ENCODE measurements at places on chromosomes 6 and 20.

DNA sequence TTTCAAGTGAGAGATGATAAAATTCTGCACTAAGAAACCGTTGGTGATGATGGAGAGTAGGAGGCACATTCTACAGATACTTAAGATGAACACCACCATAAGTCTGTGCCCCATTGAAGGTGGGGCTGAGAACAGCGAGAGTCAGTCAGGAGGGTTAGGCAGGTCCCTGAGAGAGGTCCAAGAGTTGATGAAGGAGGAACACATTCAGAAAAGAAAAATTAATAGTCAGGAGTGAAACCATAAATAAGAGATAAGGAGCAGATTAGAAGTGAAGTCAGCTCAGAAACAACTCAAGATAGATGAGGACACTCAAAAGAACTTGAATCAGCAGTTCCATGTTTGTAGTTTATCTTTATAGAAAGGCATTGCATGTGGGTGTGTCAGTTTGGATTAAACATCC is 727.2 kb upstream of the MARCKS start:
- no peak for DNase-seq

- no peak for DNase-seq
These were observed 3.0 kb downstream of the FNDC11 start for GRCh38 chr20:63556873-63557478.

DNA sequence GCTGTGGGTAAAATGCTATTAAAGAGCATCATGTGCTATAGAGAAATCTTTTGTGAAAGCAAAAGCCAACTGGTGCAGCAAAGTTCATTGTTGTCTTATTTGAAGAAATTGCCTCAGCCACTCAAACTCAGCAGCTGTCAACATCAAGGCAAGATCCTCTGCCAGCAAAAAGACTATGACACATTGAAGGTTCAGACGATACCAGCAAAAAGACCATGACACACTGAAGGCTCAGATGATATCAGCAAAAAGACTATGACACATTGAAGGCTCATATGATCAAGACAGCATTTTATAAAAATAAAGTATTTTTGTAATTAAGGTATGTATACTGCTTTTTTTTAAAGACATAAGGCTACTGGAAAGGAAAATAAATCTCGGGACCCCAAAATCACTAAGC is 118.4 kb upstream of the RUNX2 start:
- no peak for DNase-seq

DNA sequence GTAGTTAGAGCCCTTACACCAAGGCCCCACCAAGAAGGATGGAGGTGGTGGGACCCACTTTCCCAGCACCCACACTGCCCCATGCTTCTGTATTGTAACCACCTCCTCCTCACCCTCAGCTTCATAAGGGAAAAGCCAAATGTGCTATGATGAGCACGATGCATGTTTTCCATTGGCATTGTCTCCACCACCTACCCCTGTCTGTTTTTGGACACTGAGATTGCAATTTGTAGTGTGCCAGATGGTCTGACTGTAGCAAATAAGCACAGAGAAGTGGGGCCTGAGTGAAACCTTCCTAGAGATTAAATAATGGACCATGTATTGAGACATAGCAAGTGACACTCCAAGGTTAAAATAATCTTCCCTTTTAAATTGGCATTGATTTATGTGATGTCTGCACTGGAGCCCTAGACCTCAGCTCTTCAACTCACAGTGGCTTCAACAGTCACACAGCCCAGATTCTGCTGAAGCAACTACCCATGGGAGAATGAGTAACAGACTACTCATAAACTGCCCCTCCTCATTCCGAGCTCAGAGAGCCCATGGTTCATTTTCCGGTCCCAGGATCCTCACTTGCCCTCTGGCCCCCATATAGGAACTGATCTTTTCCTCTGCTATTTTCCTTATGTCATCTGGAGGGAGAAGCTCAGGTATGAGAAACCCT is 177.9 kb downstream of the COL9A1 start:
- DNase-seq, result no peak

GRCh38 chr20:25223179-25223661 is 24.7 kb upstream of the PYGB start:
- DNase-seq, result no peak

DNA sequence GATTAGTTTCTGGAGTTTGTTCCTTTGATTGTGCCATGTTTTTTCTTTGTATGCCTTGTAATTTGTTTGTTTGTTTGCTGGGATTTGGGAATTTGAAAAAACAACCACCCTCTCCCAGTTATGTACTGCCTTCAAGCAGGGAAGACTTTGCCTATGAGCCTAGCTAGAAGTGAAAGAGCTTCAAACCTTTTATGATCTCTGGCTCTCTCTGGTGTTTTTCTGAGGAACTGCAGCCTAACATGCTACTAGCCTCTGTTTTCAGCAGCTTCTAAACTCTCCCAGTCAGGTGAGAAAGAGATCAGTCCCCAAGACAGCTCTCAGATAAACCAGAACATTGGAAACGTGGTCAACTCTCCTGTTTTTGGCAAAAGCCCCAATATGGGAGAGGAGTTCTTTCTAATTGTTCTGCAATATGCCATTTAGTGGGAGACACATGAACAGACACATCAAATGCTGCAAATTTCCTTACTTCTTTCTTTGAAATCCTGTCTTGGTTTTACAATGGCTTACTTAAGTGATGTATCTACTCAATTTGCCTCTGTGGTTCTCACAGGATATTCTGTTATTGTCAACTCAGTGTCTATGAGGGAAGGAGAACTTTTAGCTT is 58.9 kb upstream of the SERINC1 start:
- DNase-seq, result peak; percentile 64

GRCh38 chr6:118101220-118101619 is 194.2 kb downstream of the SLC35F1 start:
- DNase-seq, result no peak

DNA sequence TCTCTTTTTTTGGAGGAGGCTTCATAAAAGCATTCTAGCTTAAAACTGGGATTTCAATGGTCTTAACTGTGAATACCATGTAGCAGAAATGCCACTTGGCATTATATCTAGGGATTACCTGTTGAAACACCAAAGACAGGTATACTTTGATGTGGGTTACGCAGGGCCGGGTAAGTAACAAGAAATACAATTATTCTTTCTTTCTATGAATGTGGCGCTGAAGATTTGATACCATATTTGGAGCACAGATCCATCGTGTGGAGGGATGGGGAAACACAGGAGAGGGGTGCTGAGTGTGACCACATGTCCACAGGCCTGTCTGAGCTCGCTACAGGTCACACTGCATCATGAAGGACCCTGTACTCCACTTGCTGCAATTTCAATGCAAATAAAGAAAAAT is 257.8 kb downstream of the GMPR start:
- DNase-seq, result no peak

- no peak for DNase-seq
These were observed 115.2 kb upstream of the NXT1 start for GRCh38 chr20:23235173-23236027.

- DNase-seq, result no peak
These were observed 23.8 kb upstream of the PLEKHG1 start for GRCh38 chr6:150575836-150576235.

DNA sequence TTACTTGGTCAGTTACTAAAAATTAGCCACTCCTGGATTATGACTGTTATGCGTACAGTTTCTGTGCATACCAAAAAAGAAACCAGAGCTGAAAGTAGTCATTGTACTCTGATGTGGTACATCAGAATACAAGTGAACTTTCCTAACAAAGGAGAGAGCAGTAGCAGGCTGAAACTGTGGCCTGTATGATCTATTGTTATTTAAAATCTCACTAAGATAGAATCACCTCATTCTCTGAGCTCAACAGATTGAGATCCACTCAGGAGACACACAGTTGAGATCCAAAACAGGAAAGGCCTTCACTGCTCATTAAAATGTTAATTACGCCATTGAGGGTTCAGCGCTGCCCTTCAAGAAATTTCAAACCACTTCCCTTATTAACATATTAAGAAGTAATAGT is 576.4 kb downstream of the LMBRD1 start:
- DNase-seq, result no peak

GRCh38 chr6:13417431-13417830 is 70.0 kb downstream of the GFOD1 start:
- DNase-seq, result no peak

- no peak for DNase-seq
These were observed 461.6 kb downstream of the ADGRB3 start for GRCh38 chr6:69096681-69097080.

DNA sequence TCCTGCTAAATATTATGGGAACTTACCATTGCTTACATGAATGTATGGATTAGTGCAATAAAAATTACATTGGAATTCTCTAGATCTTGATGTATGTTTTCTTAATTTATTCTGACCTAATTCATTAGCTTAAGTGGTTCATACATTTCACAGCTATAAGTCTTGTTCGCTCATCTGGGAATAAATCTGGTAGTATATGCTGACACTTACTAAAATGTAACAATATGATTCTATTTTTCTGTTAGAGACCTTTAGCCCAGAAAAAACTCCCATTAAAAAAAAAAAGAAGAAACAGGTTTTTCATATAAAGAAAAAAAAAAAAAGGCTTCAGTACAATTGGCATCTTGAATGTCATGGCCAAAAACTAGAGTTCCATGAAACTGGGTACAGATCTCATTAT is 394.1 kb upstream of the AGPAT4 start:
- DNase-seq, result no peak

DNA sequence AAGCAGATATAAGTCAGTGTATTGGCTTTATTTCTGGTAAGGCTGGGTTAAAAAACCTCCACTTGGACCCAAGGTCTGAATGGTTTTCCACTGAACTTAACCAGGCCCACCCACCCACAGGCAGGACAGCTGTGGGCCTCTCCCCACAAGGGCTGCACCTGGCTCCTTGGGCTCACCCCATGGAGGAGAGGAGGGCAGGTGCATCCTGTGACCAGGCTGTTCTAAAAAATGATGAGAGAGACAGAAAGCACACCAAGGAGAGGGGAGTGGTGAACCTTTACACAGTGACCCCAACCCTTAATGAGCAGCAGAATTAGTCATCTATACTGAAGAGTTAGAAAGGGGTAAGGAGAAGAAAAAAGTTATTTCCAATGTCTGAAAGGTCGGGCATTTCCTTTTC is 34.5 kb upstream of the DUSP22 start:
- no peak for DNase-seq

DNA sequence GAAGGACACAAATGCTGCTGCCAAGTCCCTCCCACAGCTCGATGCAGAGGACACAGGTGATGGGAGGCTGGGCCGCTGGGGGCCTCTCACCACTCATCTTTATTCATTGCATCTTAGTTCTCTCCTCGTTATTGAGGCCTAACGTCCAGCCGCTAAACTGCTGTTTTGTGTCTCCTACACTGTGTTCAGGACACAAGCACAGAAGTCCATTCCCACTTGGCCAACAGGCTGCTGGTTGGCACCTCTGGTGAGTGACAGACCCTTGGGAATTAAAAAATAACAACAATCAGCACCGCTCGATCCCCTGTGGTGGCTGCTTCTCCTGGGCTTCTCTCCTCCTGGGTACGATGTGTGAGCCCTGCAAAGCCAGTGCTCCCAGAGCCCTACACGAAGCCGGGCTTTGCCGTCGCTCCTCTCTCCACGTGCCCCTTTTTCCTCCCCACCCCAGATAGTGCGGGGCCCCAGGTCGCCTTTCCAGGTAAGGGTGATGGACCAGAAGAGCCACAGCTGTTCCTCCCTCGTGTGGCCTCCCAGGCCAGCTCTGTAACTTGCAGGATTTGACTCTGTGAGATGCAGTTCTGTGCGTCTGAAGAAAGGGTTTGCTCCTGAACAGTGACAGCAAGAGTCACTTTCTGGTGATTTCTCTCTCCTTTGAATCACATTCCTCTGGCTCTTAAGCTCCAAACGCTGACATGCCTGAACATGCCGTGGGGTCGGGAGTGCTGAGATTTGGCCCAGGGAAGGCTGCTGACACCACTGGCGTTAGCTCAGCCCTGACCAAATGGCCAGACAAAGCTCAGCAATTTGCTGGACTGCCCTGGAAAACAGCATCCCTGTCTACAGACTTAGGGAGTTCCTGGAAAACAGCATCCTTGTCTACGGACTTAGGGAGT is 59.3 kb downstream of the DLL1 start:
- no peak for DNase-seq

- no peak for DNase-seq
These were observed 10.0 kb downstream of the SNX5 start for GRCh38 chr20:17958373-17959256.

DNA sequence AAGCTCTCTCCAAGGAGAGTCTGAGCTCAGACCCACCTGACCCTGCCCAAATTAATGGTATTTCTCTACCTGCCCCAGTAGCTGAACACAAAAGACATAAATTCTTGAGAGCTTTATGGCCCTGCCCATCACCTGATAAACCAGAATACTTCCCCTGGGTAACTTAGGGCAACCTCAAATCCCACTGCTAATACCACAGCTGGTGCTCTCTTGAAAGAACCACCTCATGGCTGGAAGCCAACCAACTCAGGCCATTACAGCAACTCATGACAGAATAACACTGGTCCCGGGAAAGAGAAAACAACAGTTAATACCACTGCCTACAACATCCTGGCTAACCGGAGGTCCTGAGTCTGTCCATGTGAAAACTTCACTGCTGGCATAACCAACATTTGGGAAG is 328.6 kb downstream of the NKAIN2 start:
- no peak for DNase-seq

- DNase-seq, result no peak
These were observed 26.2 kb downstream of the ATXN1 start for GRCh38 chr6:16735014-16735413.

- no peak for DNase-seq
These were observed 25.9 kb downstream of the GLO1 start for GRCh38 chr6:38676974-38677544.

DNA sequence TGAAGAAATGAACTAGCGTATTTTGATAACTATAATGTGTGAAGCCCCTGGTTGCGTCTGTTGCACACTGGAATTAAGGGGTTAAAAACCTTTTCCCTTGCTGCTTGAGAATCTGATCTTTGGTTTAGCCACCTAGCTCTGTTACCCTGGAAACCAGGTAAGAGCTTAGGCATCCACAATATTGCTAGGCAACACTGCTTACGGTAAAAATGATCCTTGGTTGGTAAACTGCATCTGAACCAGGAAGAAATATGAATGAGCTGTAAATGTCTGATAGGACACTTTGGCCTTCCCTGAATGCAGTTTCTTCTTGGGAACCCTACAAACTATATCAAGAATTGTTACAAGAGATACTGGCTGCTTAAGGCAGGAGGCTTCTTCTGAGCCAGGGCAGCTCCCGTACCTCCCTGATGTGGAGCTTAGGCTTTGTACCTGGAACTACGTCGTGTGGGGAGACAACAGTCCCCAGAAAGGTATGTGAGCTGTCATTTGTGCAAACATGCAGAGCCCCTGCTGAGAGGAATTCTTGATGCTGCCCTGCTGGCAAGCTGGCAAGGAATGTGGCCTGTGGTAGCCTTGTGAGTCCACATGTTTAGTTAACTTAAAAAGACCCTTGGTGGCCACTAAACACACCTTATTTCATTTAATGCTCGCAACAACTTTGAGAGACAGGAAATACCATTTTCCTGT is 18.4 kb downstream of the UBE3D start:
- DNase-seq, result no peak

- no peak for DNase-seq
These were observed 36.8 kb upstream of the SAMD3 start for GRCh38 chr6:130259557-130259956.

GRCh38 chr6:26394289-26394688 is 7.8 kb upstream of the BTN3A1 start:
- DNase-seq, result no peak

GRCh38 chr6:26305641-26305969 is 59.4 kb upstream of the BTN3A2 start:
- DNase-seq, result no peak

GRCh38 chr6:20706238-20706938 is 172.1 kb downstream of the CDKAL1 start:
- DNase-seq, result no peak

Data from muscle of arm (tissue), 14 donors.